ENCODE measurements at places on chromosomes 16 and 17.
A peak's percentile ranks its signal among the peaks of the same experiment; 100 is the strongest.

- no peak for DNase-seq
Observed at GRCh38 chr16:67169011-67169451, 1.3 kb upstream of the NOL3 start.

DNA sequence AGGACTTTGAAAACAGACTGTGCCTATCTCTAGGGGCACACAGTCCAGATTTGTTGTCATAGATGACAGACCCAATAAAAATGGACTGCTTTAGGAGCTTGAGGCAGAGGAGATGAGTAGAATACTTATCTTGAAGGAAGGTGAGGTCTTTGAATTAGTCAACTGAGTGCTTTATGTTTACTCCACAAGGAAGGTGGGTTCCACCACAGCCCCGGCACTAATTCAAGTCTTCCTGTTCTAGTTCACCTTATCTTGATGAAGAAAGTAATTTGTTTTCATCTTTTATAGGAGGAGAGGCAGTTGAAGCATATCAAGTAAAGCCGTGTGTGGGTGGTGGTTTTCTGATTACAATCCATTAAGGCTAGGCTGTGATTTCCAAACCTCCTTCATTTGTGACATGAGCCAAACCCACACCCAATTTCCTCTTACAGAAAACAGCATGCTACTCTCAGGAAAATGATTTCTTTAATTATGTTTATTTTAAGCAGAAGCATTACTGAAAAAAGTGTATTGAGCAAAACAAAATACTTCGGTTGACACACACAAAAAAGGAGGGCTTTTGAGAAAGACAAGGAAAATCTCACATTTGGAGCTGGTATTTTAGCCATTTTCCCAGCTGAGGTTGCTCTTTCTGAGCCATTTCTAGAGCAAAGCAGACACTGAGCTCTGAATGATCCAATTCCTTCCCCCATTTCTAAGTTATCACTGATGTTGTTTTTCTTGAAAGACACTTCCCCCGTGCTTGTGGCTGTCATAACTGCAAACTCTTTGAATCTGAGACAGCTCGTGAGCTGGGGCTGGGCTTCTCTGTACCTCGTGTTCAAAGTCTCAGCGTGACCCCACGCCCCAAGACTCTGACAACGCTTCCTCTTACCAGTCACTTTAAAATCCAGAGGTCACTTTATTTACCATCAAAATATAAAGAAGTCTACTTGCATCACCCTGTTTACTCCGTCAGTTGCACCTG, 35.4 kb downstream of the CDRT15 start:
- peak; percentile 47 for DNase-seq

GRCh38 chr17:55098765-55099164, 130.2 kb downstream of the STXBP4 start:
- DNase-seq: no peak

DNA sequence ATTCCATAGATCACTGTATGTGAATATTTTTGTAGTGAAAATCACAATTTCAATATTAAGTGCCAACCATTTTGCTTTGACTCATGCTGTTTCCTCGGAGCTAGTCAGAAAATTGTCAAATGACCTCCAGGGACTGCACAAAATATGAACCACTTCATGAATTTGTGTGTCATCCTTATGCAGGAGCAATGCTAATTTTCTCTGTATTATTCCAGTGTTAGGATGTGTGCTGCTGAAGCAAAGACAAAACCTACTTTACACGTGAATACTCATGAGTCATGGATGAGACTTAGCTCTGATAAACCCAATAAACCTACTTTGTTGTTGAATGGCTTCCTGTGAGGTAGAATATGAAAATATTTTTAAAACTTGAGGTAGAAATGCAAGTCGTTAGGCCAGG, 65.2 kb downstream of the SHCBP1 start:
- DNase-seq: no peak

GRCh38 chr17:40303009-40303657, 5.8 kb upstream of the RARA start:
- no peak for DNase-seq

DNA sequence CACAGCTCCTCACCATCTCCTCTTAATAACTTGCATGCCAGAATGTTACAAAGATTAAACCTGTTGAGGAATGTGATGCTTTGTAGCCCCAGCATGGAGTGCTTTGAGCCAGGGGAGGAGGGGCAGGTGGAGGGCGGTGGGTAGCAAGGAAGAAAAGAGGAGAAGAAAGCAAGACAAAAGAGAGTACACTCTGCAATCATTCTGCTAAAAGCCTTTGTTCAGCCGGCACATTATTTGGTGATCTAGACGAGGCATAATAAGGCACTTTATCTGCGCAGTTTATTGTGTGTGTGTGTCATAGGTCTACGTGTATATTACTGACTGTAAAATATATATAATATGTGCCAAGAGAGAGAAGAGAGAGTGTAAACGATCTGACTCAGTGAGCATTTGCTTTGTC, 139.1 kb downstream of the SOX9 start:
- DNase-seq: no peak

- peak; percentile 78 for DNase-seq
Observed at GRCh38 chr17:61397086-61397842, 2.4 kb upstream of the TBX2 start.

DNA sequence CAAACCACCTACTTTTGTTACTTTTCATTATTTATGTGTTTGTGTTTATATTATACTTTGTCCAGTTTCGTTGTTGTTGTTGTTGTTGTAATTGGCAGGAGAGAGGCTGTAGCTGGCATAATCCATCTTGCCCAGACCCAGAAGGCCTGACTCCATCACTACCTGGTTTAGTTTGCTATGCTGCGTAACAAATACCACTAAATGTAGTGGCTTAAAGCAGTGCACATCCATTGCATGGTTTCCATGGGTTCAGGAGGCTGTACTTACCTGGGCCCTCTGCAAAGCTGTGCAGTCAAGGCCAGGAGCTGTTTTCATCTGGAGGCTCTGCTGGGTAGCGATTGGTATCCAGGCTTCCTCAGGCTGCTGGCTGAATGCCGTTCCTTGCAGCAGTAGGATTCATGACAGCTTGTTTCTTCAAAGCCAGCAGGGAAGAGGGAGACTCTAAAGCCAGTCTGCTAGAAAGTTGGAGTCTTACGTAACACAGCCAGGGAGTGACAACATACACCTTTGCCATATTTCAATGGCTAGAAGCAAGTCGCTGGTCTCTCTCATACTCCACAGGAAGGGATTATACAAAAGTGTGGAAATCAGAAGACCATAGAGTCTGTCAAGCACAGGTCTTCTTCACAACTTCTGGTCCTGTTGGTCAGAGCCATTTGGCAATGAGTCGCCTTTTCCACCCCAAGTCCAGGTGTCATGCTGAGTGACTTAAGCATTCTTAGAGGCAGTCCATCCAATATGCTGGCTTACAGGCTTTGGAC, 41.1 kb downstream of the TNRC6C start:
- DNase-seq: no peak

DNA sequence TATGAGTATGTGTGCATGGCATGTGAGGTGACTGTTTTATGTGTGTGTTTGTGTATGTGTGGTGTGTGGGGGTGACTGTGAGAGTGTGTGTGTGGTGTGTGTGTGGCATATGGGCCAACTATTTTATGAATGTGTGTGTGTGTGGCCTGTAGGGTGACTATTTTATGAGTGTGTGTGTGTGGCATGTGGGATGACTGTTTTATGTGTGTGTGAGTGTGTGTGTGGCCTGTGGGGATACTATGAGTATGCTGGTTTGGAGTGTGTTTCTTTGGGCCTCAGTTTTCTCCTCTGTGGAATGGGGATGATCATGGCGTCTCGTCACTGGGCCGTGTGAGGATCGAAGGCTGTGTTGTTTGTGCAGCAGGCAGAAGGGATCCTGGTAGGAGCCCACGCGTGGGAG, 152.1 kb upstream of the PLCG2 start:
- no peak for DNase-seq

- no peak for DNase-seq
Observed at GRCh38 chr17:78241277-78242023, 10.0 kb downstream of the TMEM235 start.

- no peak for DNase-seq
Observed at GRCh38 chr17:40909755-40910154, 24.7 kb upstream of the KRT20 start.

DNA sequence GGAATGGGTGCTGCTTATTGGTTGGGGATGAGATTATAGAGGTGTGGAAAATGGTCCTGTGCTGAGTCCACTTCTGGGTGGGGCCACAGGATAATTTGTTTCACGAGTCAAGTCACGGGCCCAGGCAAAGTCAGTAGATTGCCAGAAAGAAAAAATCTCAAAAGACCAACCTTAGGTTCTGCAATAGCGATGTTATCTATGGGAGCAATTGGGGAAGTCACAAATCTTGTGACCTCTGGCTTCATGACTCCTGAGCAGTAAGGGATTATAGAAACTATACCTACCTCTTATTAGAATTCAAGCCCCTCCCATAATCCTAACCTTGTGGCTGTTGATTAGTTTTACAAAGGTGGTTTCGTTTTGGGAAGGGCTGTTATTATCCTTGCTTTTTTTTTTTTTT, 31.4 kb downstream of the WWP2 start:
- no peak for DNase-seq

DNA sequence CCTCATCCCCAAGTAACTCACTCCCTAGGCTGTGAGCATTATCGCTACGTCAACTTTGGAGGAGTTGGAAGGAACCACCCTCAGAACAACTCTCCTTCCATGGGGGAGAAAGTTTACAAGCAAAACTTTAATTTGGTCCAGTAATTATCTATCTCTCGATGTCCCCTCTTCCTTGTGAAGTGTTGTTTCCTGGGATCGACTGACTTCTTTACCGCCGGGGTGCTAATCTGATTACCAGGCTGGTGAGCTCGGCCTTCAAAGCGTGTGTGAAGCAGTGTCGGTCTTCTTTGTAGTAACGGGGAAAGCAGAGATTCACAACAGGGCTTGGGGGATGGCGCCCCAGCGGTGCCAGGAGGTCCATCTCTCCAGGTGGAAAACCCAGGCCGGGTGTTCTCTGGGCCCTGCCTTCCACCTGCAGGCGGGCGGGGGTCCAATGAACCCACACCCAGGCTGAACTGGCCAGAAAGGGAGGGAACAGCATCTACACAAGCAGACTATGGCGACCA, 14.5 kb upstream of the FOXF1 start:
- no peak for DNase-seq

- DNase-seq: no peak
Observed at GRCh38 chr16:56480776-56481467, 29.6 kb downstream of the OGFOD1 start.

DNA sequence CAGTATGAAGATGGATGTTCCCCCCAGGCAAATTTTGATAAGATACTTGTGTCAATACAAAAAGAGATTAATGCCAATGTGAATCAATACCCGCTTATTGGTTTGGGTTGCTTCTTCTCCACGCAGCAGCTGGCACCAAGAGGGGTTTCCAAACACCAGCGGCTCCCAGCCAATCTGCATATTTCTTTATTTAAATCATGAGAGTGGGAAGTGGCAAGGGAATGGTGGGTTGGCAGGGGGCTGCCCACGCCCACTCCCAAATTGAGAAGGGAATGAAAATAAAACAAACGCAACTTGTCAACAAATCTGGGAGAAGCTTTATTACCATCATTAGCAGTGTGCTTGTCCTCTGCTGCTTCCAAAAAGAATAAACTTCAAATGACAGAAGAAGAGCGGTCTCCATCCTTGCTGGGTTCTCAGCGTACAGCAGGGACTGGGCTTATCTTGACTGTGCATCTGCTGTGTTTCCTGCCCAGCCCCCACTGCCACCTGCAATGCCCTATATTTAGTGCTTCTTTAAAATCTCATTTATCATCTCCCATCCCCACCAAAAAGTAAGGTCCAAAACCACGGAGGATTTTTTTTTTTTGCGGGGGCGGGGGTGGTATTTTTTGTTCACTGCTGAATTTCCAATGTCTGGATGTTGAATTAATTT, 34.9 kb upstream of the C16orf78 start:
- no peak for DNase-seq

GRCh38 chr17:39014795-39015545, 47.8 kb upstream of the FBXO47 start:
- DNase-seq: no peak

GRCh38 chr17:15966183-15966878, 21.4 kb downstream of the ADORA2B start:
- DNase-seq: peak; percentile 70

DNA sequence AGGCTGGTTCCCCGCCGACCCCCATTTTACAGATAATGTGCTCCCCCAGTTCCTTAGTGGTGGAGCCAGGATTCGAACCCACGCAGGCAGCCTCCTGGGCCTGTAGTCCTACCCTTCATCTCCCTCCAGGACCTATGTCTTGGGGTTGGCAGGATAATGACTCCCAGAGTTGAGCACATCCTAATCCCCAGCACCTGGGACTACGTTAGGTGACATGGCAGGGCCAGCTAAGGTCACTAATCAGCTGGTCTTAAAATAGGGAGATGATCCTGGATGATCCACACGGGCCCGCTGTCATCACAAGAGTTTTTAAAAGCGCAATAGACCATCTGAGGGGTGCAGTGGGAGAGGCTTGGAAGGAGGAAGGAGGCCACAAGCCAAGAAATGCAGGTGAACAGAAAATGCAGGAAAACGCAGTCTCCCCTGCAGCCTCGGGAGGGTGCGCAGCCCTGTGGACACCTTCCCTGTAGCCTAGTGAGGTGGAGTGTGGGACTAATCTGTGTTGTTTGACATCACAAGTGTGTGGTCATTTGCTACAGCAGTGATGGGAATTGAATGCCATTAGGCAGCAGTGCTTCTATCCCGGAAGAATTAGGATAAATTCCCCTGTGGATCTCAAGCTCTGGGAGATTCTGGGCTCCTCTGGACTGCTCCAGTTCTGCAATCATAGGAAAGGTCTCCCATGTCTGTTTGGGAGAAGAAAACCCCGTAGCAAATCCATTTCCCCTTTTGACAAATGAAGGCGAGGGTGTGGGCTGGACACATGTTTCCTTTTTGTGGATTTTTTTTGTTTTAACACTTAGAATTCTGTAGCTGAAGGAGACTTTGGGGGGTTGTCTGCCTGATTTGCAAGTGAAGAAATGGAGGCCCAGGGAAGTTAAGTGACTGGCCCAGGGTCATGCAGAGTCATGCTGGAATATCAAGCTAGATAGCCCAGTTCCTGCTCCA, 297.7 kb downstream of the SEC14L1 start:
- no peak for DNase-seq

- no peak for DNase-seq
Observed at GRCh38 chr16:26930786-26931581, 135.7 kb upstream of the C16orf82 start.

All from left lung (tissue), 14 donors.